ENCODE measurements at places on chromosomes 1 and 21. TPM values are rescaled to one million over a fixed set of nuclear protein-coding genes. Genes with fewer than 3 reads are reported as not detected.

GRCh38 chr1:59776960-59777852 is 37.5 kb upstream of the HOOK1 start:
- no peak for DNase-seq

DNA sequence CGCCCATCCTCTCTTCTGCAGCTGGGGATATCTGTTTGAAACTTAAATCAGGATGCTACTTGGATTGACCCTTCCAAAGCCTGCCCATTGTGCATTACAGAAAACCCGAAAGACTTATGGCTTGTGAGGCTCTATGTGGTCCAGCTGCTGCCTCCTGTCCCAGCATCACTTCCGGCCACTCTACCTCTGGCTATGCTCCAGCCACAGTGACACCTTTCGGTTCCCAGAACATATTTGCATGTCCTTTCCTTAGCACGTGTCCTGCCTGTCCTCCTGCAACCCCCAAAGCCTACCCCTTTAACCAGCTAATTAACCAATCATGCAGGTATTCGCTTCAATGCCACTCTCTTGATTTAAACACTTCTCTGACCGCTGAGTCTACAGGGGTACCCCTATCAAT is 167.6 kb downstream of the PRDM2 start:
- no peak for DNase-seq

DNA sequence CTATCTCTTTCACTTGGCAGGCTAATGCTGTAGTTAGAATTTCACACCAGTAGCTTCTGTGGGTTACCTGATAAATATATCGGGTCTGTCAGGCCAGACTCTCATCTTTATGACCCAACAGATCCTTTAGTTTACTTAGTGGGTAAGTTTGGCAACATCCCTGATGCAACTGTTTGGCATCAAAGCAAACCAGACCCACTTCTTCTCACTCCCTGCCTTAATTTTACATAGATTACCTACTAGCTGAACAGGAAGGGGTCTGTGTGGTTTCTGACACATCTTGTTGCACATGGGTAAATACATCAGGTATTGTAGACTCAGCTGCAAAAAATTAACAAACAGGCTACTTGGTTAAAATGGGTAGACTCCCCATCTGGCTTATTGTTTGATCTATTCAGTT is 3.2 kb upstream of the GUK1 start:
- DNase-seq: no peak

The SPRR5 gene
- total RNA-seq: not detected

GRCh38 chr21:44836666-44837471 is 19.0 kb upstream of the SUMO3 start:
- DNase-seq: no peak

Measured in activated CD4-positive, alpha-beta T cell treated with anti-CD3 and anti-CD28 coated beads, Interleukin-2, amount 10 ng/mL, durations not matched to agents 7 days and 5 days (primary cell).